ENCODE measurements at places on chromosomes 1 and 21.

DNA sequence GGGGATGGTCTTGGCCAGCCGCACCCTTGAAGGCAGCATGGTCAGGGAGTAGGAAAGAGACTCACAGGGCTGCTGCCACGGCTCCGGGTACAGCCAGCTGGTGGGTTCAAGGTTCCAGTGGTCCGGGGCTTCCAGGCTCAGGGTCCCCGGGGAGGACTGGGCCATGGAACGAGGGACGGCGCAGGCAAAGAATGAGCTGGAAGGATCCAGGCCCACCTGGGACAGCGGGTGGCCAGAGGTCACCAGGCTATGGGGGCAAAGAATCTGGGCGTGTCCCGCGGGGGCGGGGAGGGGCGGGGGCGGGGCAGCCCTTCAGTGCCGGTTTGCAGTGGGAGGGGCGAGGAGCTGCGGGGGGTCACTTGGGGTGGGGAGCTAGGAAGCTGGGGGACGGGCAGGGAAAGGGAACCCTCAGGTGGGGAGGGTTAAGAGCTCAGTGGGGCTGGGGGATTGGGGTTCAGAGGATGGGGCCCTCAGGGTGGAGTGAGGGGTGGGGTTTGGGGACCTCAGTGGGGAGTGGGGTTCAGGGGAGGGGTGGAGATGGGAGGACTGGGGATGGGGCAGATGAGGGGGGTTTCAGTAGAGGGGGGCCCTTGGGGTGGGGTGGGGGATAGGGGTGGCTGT, at the start of gene DNMT3L:
DNMT3L (minus strand) TSS at position 223 of the 621 bp plus-strand sequence. CDS start 638 bp downstream, outside the sequence.
- no peak for DNase-seq

GRCh38 chr1:83058327-83058726, 940.6 kb downstream of the TTLL7 start:
- DNase-seq = no peak

- no peak for DNase-seq
These were observed 168.8 kb downstream of the GABPA start for GRCh38 chr21:25903607-25904006.

- no peak for DNase-seq
These were observed 9.4 kb downstream of the CR2 start for GRCh38 chr1:207463571-207463970.

DNA sequence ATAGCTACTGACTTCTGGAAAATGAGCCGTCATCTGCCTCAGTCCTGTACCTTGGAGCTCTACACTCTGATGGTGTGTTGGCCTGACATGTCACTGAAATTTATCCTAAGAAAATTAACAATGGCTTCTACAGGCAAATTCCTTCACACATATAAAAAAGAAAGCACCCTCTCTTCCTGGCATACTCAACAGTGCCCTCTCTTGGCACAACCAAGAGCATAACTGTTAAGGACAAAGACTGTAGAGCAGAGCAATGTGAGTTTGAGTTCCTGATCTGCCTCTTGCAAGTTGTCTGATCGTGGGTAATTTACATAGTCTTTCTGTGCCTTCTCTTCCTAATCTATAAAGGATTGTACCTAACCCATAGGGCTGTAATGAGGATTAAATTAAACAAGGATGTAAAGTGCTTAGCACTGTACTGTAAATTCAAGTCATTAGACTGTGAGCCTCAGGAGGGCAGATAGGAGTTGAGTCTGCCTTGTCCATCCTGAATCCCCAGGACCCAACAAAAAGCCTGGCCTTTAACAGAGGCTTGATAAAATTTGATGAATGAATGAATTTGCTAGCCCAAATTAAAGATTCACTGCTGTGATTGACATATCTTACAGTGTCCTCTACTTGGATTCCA, 83.5 kb downstream of the SYF2 start:
- peak; percentile 52 for DNase-seq

- no peak for DNase-seq
These were observed 24.3 kb upstream of the PLEKHG5 start for GRCh38 chr1:6515771-6516170.
